GM12864 (cell line): ENCODE measurements at places on chromosomes 16 and 17.

GRCh38 chr17:33210285-33210684, 82.8 kb downstream of the ASIC2 start:
- no peak for DNase-seq

- no peak for DNase-seq
Measured at GRCh38 chr17:50830994-50831393, 4.4 kb upstream of the WFIKKN2 start.

GRCh38 chr17:42709561-42709960, 27.2 kb downstream of the CNTNAP1 start:
- DNase-seq: no peak

- no peak for DNase-seq
Measured at GRCh38 chr16:67518676-67519075, 10.0 kb upstream of the RIPOR1 start.

- no peak for DNase-seq
Measured at GRCh38 chr17:6426356-6427101, 8.4 kb downstream of the AIPL1 start.

DNA sequence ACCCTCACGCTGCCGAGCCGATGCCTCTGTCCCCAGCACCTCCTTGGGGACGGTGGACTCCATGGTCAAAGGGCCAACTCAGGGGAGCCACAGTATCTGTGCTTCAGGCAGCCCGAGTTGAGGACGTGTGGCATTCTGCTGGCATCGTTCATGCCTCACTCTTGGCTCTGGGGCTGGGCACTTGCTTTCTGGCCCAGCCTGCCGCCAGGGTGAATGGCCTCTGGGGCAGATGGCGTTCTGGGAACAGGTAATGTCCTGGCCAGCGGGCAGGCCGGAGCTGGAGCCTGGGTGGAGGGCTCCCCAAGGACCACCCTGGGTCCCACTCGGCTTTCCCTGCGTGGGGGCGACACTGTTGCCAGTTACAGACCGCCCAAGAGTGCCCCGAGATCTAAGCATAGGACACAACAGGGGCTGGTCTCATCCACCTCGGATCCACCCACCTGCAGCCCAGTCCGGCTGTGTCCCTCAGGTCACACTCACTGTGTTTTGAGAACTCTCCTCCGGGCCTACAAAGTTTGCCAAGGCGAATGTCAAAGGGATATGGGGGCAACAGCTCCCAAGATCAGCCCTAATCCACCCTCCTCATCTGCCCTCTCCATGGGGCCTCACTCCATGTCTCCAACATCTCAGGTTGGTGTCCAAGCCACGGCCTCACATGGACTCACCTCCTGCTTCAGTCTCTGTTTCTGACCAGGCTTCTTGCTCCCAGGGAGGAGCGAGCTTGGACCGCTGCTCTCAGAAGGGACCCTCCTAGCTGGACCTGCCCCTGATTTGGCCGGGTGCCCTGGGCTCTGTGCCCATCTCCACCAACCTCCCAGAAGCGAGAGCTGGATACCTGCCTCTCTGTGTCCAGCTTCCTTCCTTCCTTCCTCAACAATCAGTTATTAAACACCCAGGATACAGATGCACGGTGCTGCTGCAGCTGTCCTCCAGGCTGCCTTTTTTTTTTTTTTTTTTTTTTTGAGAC, 60.8 kb downstream of the TMEM235 start:
- no peak for DNase-seq

DNA sequence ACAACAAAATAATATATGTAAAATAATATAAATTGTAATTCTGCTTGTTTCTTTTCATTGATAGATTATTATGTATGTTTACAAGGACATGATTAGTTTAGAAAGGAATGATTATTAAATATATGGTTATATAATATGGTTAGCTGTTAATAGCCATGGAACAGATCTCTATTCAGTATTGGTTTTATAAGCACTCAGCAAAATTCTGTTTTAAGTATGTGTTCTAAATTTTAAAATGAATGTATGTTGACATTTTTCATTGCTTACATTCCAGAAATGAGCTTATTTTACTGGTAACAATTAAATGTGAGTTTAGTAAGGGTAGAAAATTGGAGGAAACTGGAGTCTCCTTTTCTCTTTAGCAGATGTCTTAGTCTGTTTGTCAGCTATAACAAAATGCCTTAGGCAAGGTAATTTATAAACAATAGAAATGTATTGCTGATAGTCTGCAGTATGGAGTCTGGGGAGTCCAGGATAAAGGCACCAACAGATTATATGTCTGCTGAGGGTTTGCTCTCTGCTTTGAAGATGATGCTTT, 45.4 kb downstream of the NFAT5 start:
- no peak for DNase-seq

GRCh38 chr16:48556913-48557351, 53.0 kb downstream of the N4BP1 start:
- no peak for DNase-seq

DNA sequence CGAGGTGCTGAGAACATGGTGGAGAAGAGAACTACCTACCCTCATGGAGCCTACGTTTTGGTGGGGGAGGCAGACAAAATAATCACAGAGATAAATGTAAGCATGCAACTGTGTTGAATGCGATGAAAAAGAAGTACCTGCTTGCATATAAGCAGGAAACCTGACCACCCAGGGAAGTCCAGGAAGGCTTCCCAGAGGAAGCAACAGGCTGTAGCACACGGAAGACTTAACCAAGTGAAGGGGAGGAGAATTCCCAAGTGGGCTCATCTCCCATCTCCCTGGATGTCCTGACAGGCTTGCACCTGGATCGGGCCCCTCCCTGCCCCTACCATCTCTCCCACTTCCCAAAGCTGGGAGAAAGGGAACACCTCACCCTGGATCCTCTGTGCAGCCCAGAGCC, 2.0 kb downstream of the SCRN2 start:
- DNase-seq: no peak

DNA sequence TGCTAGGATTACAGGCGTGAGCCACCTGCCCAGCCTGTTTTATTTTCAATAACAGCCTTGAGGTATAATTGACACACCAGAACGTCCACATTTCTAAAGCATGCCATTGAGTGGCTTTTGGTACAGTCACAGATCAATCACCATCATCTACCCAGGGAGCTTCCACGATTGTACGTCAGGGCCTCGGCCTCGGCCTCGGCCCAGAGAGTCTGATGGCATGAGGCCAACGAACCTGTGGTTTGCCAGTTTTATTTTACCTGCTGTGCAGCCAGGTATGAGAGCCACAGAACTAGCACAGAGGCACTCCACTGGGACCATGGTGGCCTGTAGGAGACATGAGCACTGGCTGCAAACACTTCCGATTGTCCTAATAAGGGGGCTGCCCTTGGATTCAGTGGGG, 8.3 kb downstream of the UBALD1 start:
- DNase-seq: no peak

DNA sequence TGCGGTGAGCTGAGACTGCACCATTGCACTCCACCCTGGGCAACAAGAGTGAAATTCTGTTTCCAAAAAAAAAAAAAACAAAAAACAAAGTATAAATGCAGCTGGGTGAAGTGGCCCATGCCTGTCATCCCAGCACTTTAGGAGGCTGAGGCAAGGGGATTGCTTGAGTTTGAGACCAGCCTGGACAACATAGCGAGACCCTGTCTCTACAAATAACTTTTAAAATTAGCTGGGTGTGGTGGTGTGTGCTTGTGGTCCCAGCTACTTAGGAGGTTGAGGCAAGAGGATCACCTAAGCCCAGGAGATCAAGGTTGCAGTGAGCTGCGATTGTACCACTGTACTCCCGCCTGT, 10.1 kb upstream of the STX4 start:
- no peak for DNase-seq

- DNase-seq: no peak
Measured at GRCh38 chr17:30920683-30921543, 832 bp upstream of the ADAP2 start.

DNA sequence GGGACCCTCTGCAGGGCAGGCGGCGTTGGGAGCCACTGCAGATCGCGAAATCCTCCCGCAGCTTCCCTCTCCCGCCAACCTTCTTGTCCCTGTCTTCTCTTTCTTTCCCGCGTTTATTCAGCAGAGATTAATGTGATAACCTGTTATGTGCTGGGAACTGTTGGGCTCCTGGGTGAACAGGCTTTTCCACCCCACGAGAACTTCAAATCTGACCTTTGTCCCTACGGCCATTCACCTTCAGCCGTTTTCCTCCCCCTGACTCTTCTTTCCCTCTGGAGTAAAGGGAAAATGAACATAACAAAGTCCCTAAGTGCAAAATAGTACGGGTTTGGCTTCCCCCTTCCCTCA, 15.2 kb upstream of the KPNA2 start:
- no peak for DNase-seq

DNA sequence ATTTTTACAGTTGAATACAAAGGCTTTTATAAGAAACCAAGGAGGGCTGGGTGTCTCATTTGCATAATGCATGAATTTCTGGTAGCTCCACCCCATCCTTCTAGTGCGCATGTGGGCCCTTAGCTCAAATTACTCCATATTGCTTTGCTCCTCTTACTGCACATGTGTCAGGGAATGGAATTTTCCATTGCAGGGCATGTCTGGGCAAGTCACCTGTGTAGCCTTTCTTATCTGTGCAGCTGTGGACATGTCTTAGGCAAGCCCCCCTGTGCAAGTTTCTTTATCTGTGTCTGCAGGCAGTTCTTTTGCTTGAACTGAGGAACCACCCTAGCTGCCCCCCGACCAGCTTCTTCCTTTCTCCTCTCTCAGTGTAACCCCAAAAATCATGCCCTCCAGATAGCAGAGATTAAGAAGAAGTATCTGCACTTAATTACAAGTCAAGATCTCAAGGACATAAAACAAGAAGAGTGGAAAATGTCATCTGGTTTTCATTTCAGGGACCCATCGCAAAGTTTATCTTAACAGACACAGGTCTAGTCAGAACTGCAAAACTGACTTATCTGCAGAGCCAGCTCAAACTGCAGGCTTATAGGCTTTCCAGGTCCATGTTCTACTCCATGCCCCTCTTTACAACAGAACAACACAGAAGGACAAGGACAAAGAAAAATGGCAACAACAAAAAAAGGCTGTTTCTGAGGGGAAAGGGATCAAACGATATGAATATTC, 137.9 kb upstream of the HS3ST4 start:
- DNase-seq: no peak

DNA sequence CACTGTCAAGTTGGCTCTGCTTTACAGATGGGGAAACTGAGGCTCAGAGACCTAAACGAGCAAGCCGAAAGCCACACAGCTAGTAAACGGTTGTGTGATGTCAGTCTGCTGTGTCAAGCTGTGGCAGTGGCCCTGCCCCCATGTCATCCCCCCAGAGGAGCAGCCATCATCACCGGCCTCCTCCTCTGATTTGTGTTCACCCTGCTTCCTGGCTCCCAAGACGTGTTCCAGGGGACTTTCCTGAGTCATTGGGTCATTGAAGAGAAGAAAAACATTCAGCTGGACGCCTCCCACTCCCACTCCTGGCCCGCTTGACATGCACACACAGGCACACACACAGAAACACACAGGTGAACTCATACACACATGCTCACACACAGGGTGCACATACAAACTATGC, 54.0 kb upstream of the CIBAR2 start:
- no peak for DNase-seq

GRCh38 chr16:57508035-57508425, 21.7 kb upstream of the DOK4 start:
- no peak for DNase-seq

DNA sequence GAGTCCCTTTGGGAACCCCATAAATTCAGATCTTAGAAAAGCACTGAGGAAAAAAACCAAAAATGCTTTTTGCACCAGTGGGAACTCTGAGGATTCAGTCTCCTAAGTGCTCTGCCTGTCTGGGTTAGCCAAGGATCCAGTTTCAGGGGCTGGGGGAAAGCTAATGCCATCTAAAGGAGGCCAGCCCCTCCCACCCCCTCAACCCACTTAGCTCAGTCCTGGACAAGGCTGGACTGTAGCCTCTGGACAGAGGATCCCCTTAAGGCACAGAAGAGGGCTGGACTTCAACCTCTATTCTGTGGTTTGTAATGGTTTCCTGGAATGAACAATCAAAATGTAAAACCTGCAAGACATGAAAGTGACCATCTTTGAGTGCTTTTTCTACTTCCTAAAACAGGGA, 356.1 kb upstream of the ZFHX3 start:
- DNase-seq: no peak

DNA sequence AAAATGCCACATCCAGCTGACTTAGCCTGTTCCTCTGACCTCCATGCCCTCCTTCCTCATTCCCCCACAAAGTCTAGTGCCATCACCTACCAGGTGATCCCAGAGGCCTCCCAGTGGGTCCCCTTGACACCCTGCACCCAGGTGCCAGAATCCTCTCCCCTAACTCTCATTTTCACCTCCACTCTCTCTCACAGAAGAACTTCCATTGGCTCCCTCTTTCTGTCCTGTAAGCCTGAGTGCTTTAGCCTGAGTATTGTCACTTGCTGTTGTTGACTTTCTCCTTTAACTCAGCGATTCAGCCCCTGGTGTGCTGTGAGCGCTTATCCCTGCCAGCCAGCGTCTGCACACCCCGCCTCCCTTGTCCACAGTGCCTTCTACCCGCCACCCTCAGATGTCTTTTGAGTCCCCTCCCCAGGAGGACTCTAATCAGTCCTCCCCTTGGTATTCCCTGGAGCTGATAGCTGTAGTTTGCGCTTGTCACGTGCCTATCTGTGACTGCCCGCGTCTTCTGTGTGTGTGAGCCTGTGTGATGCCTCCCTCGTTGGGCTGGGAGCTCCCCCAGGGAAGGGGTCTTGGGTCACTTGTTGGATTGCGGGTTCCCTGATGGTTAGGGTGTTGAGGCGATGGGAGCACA, 31.9 kb downstream of the ARHGAP23 start:
- DNase-seq: no peak

- DNase-seq: no peak
Measured at GRCh38 chr17:72470121-72470705, 349.4 kb downstream of the SOX9 start.

DNA sequence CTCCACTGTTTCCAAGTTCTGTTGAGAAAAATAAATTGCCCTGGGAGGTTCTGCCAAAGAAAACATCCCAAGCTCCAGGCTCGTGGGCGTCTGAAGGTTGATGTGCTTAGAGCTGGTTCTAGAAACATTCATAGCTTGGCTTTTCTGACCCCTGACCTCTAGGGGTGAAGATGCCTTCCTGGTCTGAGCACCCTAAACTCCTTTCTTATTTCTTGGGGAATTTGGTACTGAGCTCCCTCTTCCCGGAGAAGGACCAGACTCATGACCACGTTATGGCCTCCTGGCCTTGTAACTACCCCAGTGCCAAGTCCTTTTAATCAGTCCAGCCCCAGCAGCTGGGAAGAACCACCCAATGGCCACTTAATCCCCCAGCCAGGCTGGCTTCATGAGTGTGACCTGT, 66.4 kb downstream of the MYH11 start:
- no peak for DNase-seq

DNA sequence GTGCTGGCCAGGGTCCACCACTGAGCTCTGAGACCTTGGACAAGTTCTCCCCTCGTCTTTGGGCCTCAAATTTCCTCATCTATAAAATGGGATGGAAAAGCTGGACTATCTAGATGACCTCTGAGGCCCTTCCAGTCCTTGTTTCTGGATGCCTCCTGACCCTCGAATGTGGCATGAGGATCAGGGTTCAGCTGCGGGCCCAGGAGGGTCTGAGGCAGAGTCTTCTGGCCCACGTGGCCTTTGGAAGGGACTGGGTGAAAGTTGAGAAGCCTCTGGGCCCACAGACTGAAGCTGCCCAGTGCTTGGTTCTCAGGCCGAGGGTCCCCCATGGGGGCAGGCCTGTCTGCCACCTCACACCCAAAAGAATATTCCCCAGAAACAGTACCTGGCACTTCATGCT, 16.9 kb upstream of the MRPS23 start:
- no peak for DNase-seq
